ENCODE measurements at places on chromosomes 6 and 20.

DNA sequence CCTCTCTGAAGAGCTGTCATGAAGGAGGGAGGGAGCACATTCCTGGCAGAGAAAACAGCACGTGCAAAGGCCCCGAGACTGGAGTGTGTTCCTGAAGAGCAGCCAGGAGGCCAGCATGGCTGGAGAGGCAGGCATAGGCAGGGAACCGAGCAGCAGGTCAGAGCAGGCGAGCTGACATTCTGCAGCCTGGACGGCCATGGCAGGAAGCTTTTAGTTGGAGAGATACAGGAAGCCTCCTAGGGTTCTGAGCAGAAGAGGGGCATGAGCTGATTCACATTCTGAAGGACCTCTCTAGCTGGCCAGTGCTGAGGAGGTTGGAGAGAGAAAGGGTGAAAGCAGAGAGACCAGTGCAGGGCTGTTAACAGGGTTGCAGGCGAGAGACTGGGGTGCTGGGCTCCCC, 29.7 kb downstream of the POFUT1 start:
- peaks cover 27% of the 10 kb centered on the region for H3K36me3 ChIP-seq
- H3K4me1 ChIP-seq = peaks cover 12% of the 10 kb centered on the region
- no peak for DNase-seq
- no peak overlapping the region for H3K4me3 ChIP-seq
- no peaks in the 10 kb centered on the region for H3K27me3 ChIP-seq

GRCh38 chr20:63502671-63503172, 3.8 kb upstream of the EEF1A2 start:
- peaks cover 45% of the 10 kb centered on the region for H3K27me3 ChIP-seq
- H3K27ac ChIP-seq = no peak overlapping the region

DNA sequence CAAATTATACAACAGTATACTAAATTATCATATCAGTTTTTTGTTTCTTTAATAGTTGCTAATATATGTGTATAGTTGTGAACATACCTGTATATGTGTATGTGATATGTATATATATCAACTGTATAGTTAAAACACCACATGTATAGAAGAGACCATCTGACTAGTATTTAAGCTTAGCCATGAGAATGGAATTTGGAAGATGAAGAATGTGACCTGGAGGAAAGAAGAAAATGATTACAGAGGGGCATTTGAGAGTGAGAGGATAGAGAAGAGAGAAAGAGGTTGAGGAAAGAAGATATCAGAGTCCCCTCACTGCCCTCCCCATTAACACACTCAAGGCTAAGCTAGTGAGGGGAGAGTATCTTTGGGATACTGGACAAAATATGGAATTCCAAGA, 335.9 kb downstream of the BCKDHB start:
- peaks cover 4% of the 10 kb centered on the region for H3K36me3 ChIP-seq
- H3K4me1 ChIP-seq = peaks cover 13% of the 10 kb centered on the region
- no peak overlapping the region for H3K4me3 ChIP-seq
- no peak for DNase-seq
- H3K27ac ChIP-seq = no peak overlapping the region
- no peaks in the 10 kb centered on the region for H3K27me3 ChIP-seq

DNA sequence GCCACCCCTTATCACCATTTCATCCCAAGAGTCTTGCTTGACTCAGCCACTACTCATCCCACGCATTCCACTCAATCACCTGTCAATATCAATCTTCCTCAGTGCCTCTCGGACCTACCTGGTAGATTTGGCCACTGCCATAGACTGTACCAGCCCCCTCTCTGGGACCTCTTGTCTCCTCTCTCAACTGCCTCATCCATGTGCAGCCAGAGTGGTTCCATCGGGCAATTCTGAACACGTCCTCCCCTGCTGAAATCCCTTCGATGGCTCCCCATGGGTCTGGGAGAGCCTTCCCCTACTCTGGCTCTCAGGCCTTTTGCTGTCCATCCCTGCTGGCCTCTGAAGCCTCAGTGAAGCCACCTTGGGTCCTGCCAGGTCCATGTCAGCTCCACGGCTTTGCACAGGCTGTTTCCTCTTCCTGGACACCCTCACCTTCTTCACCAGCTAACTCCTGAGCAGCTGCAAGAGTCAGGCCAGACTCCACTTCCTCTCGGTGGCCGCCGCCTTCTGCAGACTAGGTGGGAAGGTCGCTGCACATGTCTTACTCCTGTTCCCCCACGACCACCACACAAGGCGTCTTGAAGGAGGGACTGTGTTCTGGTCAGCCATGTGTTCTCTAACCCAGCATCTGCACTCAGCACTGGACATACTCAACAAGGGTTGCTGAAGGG, 120.4 kb downstream of the TOX2 start:
- H3K27me3 ChIP-seq = peaks cover 71% of the 10 kb centered on the region
- H3K36me3 ChIP-seq = no peaks in the 10 kb centered on the region
- no peaks in the 10 kb centered on the region for H3K4me1 ChIP-seq
- no peak for DNase-seq
- no peak overlapping the region for H3K4me3 ChIP-seq

DNA sequence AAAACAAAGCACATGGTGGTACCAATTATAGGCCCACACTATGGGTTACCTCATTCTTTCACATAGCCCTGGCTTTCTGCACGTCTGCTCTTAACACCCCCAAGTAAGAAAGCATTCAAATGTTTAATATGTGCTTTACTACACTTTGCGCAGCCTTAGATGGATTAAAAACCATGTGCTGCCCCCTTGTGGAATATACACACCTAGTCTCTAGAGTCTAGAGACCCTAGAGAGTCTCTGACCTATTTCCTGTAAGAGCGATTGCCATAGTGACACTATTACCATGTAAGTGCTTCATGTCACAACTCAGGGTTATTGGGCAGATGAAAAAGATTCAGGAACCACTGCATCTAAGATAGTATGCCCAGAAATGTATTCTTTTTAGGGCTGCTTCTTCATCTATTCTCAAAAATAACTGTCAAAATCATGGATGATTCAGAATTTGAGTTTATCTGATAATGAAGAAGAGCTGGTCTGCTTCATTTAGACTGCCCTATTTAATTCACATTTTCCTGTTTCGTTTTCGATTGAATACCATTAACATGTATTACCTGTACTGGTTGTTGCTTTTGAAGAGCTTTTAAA, 186.3 kb downstream of the ADGB start:
- H3K4me1 ChIP-seq = peaks cover 4% of the 10 kb centered on the region
- H3K4me3 ChIP-seq = no peak overlapping the region
- no peak for DNase-seq
- H3K27ac ChIP-seq = no peak overlapping the region
- no peaks in the 10 kb centered on the region for H3K36me3 ChIP-seq

DNA sequence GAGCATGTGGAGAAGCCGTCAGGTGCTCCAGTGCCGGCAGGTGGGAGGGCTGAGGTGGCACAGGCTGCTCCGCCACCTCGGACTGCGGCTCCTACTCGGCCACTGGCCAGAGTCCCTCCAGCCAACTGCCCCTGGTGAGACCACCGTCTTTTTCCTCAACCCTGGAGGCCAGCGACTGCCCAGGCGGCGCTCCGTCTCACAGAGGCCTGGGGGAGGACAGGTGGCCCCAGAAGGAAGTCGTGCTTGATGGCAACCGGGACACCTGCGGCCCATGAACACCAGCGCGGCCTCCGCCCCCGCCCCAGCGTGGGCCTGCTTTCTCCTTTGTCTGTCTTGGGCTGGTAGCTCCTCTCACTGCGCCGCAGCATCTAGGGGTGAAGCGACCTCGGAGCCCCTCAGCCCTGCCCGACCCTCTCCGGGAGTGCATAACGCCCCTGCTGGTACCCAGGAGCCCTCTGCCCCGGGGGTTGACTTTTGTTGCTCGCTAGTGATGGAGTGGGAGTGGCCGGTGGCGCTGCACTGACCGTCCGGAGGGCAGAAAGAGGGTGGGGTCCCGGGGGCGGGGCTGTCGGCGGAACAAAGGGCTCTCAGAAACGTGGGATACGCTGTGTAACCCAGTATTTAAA, 706 bp upstream of the TUBB2B start:
- H3K36me3 ChIP-seq = peaks cover 9% of the 10 kb centered on the region
- peak; percentile 57 for DNase-seq
- H3K4me3 ChIP-seq = peak overlapping the region; percentile 84
- H3K4me1 ChIP-seq = peaks cover 47% of the 10 kb centered on the region

DNA sequence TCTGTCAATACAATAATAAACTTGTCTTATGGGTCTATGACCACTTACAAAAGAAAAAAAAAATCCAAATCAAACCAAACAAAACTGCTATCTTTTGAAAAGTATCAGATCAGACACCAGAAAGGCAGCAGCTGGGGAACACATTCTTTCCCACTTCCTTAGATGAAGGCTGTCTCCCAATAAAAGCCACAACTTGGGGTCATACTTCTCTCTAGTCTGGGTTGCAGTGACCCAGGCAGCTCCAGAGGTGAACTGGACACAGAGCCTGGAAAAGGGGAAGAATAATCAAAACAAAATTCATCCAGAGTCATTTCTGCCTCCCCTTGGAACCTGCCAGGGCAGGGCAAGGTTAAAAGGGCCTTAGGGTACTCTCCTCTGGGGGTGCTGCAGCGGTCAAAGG, 19.1 kb downstream of the ATXN1 start:
- peaks cover 83% of the 10 kb centered on the region for H3K4me1 ChIP-seq
- DNase-seq = no peak
- H3K27ac ChIP-seq = peak overlapping the region; percentile 48
- H3K27me3 ChIP-seq = no peaks in the 10 kb centered on the region

- no peak for DNase-seq
- no peak overlapping the region for H3K4me3 ChIP-seq
- no peak overlapping the region for H3K27ac ChIP-seq
- no peaks in the 10 kb centered on the region for H3K27me3 ChIP-seq
Measured at GRCh38 chr6:86535100-86535499, 402.2 kb upstream of the HTR1E start.

GRCh38 chr6:140364916-140365315, 990.5 kb upstream of the CITED2 start:
- no peak overlapping the region for H3K4me3 ChIP-seq
- H3K27ac ChIP-seq = no peak overlapping the region
- no peaks in the 10 kb centered on the region for H3K27me3 ChIP-seq
- DNase-seq = no peak

- peak overlapping the region; percentile 78 for H3K4me3 ChIP-seq
- peaks cover 71% of the 10 kb centered on the region for H3K27me3 ChIP-seq
- no peaks in the 10 kb centered on the region for H3K36me3 ChIP-seq
- peak overlapping the region; percentile 43 for H3K27ac ChIP-seq
Measured at GRCh38 chr20:18056174-18057100, 1.3 kb downstream of the OVOL2 start.

- H3K27me3 ChIP-seq = no peaks in the 10 kb centered on the region
- no peaks in the 10 kb centered on the region for H3K36me3 ChIP-seq
- DNase-seq = no peak
- H3K4me1 ChIP-seq = no peaks in the 10 kb centered on the region
- H3K27ac ChIP-seq = no peak overlapping the region
Measured at GRCh38 chr6:68196645-68197044, 438.4 kb upstream of the ADGRB3 start.

- DNase-seq = no peak
- no peaks in the 10 kb centered on the region for H3K4me1 ChIP-seq
- H3K27me3 ChIP-seq = no peaks in the 10 kb centered on the region
- no peaks in the 10 kb centered on the region for H3K36me3 ChIP-seq
Measured at GRCh38 chr20:25984933-25985332, 288.3 kb upstream of the ZNF337 start.

- H3K4me1 ChIP-seq = peaks cover 12% of the 10 kb centered on the region
- peaks cover 45% of the 10 kb centered on the region for H3K27me3 ChIP-seq
- peak overlapping the region; percentile 79 for H3K4me3 ChIP-seq
- no peak overlapping the region for H3K27ac ChIP-seq
- H3K36me3 ChIP-seq = peaks cover 12% of the 10 kb centered on the region
Measured at GRCh38 chr20:45405571-45406259, 2.4 kb upstream of the DBNDD2 start.

- no peak overlapping the region for H3K27ac ChIP-seq
- peaks cover 3% of the 10 kb centered on the region for H3K36me3 ChIP-seq
- H3K4me1 ChIP-seq = no peaks in the 10 kb centered on the region
- peaks cover under 1% of the 10 kb centered on the region for H3K27me3 ChIP-seq
- DNase-seq = no peak
Measured at GRCh38 chr20:37490663-37491350, 30.2 kb upstream of the NNAT start.

GRCh38 chr20:51363378-51363777, 179.1 kb downstream of the NFATC2 start:
- no peak for DNase-seq
- no peaks in the 10 kb centered on the region for H3K27me3 ChIP-seq
- peaks cover 6% of the 10 kb centered on the region for H3K4me1 ChIP-seq

- peaks cover 24% of the 10 kb centered on the region for H3K36me3 ChIP-seq
- H3K27ac ChIP-seq = no peak overlapping the region
- no peak overlapping the region for H3K4me3 ChIP-seq
- H3K27me3 ChIP-seq = no peaks in the 10 kb centered on the region
Measured at GRCh38 chr6:20751293-20751935, 217.2 kb downstream of the CDKAL1 start.

DNA sequence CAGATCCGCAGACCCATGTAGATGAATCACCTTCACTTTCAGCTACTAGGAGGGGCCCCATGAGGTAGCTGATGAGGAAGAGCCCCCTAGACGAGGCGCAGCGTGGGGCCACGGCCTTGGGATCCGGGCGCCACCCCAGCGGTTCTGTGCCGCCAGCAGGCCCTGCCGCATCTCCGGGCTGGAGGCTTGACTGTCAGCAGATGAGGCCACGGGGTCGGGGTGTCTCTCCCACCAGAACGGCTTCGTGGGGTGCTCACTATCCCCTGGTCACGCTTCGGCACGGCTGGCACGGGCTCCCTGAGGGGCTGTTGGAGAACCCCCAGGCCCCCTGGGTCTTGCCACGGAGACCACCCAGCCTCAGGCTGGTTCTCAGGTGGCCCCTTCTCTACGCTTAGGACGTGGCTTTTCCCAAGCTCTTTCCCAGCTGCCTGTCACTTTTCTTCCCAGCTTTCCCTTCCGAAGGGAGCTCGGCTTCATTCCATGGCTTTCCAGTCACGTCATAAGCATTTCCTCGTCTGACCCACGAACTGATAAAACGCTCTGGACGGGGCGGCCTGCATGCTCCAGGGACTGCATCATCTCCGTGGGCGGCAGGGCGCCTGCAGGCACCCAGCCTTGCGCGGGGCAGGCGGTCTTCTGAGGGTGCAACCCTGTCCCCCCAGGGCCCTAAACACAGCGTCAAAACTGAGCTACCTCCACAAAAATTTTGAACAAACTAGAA, 85.9 kb downstream of the THBS2 start:
- DNase-seq = no peak
- no peaks in the 10 kb centered on the region for H3K27me3 ChIP-seq
- H3K27ac ChIP-seq = peak overlapping the region; percentile 63
- H3K4me1 ChIP-seq = peaks cover 14% of the 10 kb centered on the region

All from mesothelial cell of epicardium (in vitro differentiated cells).